ENCODE measurements at places on chromosomes 7 and 10.

- DNase-seq = no peak
These were observed 295.9 kb downstream of the TNS3 start for GRCh38 chr7:47285860-47286491.

DNA sequence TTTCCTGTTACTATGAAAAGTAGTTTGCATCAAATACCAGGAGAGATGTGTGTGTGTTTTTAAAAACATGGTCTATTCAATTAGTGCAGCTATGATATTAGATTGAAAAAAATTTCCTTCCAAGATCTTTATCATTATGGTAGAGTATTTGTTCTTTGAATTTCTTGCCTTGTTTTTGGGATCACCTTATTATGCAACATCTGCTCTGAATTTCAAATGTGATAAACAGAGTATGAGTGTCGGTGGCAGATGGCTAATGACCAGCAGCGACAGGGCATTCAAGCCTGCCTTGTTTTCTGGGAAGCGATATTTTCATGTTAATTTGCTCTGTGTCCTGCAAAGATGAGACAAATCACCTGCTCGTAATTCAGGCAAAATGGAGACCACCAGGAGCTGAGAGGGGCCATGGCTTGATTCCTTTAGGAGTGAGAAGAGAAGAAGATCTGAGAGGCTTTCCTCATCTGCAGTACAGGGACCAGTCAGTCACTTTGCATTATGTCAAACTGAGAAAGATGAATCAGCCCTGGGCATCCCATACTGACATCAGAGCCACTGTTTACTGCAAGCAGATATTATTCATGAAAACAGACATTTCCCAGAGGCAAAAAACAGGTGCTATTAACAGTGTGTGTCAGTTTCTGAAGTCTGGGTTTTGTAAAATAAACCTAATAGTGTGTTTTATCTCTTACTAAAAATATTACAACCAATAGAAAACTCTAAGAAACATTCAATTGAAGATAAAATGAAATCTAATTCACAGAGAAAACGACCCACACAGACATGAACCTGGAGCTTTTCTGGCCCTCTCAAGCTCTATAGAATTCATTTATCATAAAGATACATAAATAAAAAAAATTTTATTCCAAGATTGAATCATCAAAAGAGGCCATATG lies 67.6 kb downstream of the CDK6 start:
- DNase-seq = peak; percentile 68

GRCh38 chr7:102273749-102274712 lies 12.6 kb upstream of the SH2B2 start:
- DNase-seq = peak; percentile 95

- no peak for DNase-seq
These were observed 14.3 kb downstream of the MAD1L1 start for GRCh38 chr7:2218444-2218785.

- peak; percentile 78 for DNase-seq
These were observed 198.7 kb downstream of the CXCL12 start for GRCh38 chr10:44186150-44186549.

DNA sequence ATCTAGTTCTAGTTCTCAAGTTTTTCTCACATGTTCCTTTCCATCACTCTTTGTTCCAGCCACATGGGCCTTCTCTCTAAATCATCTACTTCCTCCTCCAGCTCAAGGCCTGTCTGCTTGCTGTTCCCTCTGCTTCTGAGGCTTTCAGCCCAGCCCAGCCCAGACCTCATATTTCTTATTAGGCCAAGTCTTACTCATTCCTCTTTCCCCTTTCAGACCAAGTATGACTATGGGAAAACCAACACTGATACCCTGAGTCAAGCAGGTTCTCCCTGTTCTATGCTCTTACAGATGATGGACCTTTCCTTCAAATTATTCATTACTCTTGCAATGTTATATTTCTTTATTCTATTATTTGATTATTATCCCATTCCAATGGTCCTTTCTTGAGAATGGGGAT lies 80.3 kb upstream of the SEM1 start:
- DNase-seq = no peak

- no peak for DNase-seq
These were observed 273.0 kb downstream of the GRM8 start for GRCh38 chr7:126979722-126980121.

GRCh38 chr7:64887756-64888508 lies 15.1 kb upstream of the ZNF273 start:
- DNase-seq = no peak

DNA sequence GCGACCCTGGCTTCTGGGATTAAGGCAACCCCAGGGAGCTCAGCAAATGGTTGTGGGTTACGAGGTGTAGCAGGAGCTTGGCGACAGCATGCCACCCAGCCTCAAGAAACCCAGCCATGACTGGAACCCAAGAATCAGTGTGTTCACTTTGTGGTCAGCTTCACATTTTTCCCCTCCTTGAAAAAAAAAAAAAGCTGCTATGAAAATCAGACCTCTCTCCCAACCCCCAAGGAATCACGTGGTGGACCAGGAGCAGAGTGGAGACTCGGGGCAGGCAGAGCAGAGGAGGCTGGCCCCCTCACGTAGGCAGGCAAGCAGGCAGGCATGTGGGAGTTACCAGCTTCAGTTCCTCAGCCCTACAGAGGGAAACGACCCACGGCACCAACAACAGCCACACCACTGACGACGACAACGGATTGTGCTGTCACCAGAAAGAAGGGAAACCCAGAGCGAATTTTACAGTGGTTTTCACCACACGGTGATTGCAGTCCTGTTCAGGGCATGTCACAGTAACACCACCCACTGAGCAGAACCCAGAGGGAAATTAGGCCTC lies 203.4 kb downstream of the SLC25A13 start:
- no peak for DNase-seq

- DNase-seq = no peak
These were observed 53.0 kb downstream of the DNAJC1 start for GRCh38 chr10:21950566-21950965.

- DNase-seq = peak; percentile 35
These were observed 206.5 kb upstream of the CNTNAP2 start for GRCh38 chr7:145909991-145910513.

GRCh38 chr10:32949221-32949678 lies 8.8 kb downstream of the ITGB1 start:
- no peak for DNase-seq

DNA sequence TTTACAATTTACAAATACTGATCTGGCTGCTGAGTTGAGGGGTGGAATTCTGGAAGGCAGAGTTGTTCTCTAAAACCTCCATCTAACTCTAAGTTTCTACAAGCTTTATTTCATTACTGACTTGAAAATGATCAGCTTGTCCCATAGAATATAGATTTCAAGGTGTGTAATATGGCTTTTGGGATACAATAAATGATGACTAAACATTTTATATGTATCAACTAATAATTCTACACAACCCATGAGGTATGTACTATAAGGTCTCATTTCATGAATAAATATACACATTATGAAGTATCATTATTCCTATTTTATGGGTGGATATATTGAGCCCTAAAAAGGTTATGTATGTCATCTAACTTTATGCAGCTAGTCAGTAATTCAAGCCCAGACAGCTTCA lies 1214.3 kb upstream of the SORCS1 start:
- no peak for DNase-seq

- no peak for DNase-seq
These were observed 18.4 kb downstream of the SORBS1 start for GRCh38 chr10:95542761-95543160.

DNA sequence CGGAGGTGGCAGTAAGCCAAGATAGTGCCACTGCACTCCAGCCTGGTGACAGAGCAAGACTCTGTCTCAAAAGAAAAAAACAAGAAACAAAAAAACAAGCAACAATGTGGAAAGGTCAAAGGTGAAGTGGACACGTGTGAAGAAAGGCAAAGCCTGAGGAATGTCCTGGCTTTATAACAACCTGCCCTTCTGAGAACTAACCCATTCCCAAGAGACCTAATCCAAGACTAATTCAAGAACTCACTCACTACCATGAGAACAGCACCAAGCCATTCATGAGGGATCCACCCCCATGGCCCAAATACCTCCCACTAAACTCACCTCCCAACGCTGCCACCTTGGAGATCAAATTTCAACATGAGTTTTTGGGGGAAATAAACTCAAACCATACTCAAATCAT lies 47.5 kb upstream of the KIF5B start:
- DNase-seq = peak; percentile 25

- DNase-seq = no peak
These were observed 58.3 kb upstream of the UBN2 start for GRCh38 chr7:139172775-139173174.

DNA sequence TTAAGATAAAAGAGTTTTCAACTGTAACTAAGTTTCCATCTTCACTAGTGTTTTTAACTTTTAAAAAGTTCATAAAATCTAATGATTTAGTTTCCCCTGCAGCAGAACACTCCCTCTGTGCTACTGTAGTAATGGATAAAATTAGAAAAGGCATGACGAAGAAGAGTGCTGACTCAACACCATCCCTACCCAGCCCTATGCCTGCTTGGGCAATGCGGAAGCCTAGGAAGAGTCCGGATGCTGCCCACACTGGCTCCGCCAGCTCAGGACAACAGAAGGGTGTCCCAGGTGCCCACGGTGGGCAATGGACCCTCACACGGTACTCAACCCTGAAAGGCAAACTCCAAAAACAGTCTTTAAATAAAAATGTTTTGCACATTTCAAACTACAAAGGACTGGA lies 118.2 kb downstream of the LARP4B start:
- DNase-seq = no peak

- no peak for DNase-seq
These were observed 68.8 kb downstream of the OSBPL3 start for GRCh38 chr7:24911213-24911603.

DNA sequence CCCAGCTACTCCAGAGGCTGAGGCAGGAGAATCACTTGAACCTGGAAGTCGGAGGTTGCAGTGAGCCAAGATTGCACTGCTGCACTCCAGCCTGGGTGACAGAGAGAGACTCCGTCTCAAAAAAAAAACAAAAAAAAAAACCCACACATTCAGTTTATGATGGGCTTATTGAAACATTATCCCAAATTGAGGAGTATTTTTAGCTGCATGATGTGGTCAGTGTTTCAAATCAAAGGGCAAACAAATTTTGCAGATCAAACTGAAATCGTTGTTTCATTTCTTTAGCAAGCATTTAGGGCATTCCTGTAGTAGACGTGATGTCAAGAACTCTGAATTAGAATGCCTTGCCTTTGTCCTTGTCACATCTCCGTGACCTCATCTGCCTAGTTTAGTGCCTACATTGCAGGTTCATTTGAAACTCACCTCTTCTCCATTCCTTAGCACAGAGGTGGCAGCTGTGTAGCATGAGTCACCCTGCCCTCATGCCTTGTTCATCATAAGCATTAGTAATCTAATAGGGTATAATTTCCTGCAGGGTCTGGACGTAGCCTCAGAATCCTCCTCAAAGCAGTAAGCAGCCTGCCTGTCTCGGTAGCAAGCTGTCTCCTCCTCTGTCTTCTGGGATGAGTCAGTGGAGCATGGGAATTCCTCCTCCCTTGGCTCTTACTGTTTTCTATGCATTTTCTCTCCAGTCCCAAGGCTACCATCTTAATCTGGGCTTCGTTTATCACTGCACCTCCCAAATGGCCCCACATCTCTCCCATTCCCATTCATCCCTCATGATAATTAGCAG lies 73.8 kb downstream of the CUL1 start:
- DNase-seq = peak; percentile 97

DNA sequence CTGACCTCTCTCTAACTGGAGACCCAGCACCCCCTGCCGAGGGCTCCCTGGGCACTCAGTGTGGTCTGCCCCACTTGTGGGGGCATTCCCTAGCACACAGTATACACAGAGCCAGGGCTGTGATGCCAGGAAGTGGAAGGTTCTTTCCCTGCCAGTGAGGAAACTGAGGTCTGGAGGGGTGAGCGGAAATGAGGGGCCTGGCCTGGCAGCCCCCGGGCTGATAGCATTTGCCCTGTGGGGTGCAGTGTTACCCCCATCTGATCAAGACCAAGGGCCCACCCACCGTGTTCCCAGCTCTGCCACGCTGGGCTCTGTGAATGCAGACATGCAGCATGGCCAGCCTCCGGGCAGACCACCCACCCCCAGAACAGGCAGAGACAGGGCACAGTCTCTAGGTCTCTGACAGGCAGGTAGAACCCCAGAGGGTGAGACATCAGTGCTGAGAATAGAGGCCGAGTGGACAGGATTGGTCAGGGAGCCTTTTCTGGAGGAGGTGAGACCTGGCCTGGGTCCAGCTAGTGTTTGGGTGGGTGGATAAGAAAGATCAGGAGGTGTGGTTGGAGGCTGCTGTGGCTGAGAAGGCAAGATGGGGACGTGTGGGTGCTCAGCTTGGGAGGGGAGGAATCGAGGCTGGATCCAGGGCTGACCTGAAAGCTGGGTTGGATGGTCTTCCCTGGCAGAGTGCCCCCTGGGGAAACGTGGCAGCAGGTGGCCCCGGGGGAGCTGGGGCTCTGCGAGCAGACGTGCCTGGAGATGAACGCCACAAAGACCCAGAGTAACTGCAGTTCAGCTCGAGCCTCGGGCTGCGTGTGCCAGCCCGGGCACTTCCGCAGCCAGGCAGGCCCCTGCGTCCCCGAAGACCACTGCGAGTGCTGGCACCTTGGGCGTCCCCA lies 10.8 kb upstream of the ZNF862 start:
- no peak for DNase-seq

GRCh38 chr10:95289003-95289920 lies 1.5 kb downstream of the PDLIM1 start:
- DNase-seq = peak; percentile 60

DNA sequence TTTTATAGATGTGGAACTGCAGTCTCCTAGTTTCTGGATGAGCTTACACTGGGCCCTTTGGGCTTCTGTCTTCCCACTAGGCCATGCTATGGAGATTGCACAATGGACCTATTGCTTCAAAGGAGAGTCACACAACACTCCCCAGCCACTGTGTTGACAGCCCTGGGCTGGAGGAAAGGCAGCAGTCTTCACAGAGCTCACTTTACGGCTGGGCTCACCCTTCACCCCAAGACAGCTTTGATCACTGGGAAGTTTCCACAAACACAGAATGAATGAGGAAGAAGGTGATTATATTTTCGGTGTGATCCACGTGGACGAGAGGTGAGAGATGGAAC lies 92.7 kb upstream of the GDF10 start:
- DNase-seq = no peak

- DNase-seq = peak; percentile 60
These were observed 12.0 kb downstream of the LSM8 start for GRCh38 chr7:118195837-118196474.

DNA sequence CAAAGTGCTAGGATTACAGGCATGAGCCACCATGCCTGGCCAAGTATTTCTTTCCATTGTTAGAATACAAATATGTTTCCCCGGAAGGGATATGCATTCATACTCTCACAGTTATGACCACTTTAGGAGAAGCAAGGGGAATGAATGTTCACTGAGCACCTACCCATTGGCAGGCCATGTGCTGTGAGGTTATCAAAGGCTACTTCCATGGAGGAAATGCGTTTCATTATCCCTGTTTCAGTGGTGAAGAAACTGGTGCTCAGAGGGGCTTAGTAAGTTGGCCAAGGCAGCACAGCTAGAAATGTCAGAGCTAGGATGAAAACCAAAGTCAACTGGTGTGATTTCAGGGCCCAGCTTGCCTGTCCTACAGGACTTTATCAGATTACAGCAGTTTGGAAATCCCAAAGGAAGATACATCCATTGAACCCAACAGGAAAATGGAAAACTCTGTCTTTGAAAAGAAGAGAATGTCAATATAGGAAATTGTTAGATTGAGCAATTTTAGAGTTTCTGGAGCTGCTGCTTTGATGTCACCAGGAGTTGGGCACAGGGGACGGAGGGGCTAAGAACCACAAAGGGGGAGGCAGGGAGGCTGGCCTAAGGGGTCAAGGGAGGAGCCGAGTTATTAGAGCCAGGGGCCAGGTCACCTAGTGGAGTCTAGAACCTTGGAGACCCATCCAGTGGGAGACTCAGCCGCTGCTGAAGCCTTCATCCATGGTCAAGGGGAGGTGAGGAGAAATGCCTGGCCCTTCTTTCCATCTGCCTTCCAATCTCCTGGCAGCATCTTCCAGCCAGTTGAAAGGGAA lies 319.8 kb downstream of the FRMD4A start:
- DNase-seq = no peak

All from M059J (cell line).